PC-3 (cell line): ENCODE measurements at places on chromosomes 13 and 19.
A peak's percentile ranks its signal among the peaks of the same experiment; 100 is the strongest.

DNA sequence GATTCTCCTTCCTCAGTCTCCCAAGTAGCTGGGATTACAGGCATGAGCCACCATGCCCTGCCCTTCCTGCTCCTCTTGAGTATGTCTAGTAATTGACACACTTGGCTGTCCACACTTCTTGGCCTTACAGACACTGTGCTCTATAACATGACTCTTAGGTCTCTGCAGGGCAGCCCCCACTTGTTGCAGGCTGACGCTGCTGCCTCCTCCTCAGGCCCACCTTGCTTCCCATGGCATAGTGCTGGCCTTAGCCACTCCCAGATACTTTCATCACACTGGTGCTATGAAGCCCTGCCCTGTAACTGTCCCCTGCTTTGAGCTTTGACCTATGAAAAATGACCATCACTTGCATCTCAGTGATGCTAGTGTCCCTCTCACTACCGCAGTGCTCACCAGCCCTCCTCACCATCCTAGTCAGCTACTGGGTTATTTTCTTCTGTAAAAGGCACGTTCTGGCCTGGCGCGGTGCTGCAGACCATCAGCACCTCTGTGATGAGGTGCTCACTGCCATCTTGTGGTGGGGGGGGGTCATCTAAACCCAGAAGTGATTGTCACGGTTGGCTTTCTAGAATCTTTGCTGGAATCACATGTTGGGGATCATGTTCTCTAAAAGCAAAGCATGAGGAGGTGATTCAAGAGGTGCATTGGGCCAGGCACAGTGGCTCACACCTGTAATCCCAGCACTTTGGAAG is 9.8 kb downstream of the ERICH4 start:
- DNase-seq, result no peak

DNA sequence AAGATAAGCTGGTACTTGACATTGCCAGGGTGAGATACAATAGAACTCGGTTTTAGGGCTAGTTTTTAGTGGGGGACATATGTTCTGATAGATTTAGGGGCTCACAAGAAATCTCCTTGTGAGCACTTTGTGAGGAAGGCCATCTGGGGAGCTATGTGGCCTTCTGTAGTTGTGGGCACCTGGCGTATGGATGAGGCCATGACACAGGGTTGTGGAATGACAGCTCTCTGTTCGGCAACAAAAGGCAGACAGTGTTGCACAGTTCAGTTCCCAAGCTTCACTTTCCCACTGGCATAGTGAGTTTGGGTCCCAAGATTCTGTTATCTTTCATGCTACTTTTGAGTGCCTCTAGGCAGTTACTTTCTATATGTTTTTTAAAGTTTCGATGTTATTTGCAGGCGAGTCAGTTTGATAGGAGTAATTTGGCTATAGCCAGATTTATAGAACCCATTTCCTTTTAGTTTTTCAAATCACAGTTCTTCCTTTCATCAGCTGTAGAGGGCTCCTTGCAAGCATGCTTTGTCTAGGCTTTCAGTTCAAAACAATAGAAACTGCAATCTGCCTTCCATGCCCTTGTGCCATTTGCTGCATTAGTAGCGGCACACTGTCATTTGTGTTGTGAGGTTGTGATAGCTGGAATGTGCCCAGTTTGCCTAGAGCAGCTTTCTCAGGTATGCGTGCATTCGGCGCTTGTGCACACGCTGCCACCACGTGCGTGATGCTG is 70.6 kb upstream of the TEX29 start:
- no peak for DNase-seq

DNA sequence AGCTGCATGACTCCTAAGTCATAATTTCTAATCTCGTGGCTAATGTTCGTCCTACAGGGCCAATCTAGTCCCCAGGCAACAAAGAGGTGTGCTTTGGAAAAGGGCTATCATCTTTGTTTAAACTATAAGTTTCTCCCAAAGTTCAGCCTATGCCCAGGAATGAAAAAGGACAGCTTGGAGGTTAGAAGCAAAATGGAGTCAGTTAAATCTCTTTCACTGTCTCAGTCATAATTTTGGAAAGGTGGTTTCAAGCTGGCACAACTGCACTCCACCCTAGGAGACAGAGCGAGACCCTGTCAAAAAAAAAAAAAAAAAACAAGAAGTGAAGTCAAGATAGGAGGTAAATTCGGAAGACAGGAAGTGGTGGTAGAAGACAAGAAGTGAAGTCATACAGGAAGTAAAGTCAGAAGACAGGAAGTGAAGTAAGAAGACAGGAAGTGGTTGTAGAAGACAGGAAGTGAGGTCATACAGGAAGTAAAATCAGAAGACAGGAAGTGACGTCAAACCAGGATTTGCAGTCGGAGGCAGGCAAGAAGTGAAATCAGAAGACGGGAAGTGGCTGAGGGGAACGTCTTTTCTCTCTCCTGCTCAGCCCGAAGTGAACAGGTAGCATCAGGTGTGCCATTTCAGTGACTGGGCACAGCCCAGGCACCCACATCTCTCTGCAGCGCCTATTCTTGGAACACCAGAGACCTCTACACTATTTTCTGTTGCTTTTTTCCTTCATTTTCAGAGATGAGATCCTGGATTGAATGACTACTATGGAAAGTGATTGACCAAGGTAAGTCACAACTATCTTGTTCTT is 32.2 kb downstream of the GP6 start:
- DNase-seq, result peak; percentile 11

- no peak for DNase-seq
Measured at GRCh38 chr19:5600797-5601196, 21.8 kb downstream of the SAFB2 start.

DNA sequence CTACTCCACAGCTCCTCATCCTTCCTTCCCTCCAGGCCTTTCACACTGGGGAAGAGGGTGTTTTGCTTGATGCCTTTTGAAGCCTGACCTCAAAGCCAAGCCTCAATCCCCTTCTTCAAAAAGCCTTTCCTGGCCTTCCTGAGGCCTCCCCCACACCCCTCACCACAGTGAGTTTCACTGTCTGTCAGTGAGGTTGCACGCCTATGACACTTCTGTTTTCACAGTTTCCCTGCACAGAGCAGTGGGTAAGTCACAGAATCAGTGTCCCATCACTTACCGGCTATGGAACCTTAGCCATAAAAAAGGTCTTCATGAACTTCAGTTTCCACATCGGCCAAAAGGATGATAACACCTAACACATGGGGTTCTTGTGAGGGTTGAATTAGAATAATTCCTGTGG is 371.4 kb downstream of the UQCRFS1 start:
- no peak for DNase-seq
